ENCODE measurements at places on chromosomes 5 and 9. TPM values are rescaled to one million over a fixed set of nuclear protein-coding genes. Genes with fewer than 3 reads are reported as not detected.

PTGR1 gene
- 34.4 TPM for total RNA-seq

OTP gene
- not detected for total RNA-seq

GRCh38 chr5:83509540-83509939 lies 38.0 kb downstream of the VCAN start:
- DNase-seq = no peak

DNA sequence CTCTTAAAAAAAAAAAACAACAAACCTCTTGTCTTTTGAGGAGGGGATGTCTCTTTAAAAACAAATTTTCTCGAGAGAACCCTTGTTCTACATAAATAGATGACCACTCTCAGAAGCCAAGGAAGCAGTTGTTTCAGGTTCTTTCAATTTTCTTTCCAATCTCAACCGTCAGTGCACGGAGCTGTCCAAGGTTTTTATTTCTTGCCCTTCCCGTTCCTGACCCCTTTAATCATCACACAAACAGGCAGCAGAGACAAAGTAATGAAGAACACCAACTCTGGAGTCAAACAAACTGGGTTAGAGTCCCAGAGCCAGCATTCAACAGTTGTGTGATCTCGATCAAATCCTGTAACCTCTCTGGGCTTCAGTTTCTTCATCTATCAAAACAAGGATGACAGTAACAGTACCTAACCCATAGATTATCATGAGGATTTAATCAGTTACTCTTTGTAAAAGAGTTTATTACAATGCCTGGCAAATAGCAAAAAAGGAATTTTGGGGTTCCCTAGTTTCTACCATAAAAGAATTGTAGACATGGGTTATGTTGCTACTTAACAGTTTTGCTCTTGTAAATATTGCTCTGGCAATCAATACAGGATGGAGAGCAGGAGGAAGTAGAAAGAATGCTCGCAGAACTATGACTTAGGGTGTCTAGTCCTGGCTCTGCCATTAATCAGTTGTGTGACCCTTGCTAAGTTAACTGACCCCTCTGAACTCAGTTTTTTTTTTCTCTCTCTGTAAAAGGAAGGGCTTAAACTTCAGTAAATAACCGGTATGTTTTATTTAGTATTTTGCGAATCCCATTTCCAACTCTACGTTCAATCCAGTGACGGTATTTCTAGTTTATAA lies 1.0 kb upstream of the NIM1K start:
- no peak for DNase-seq

GRCh38 chr5:53019320-53019719 lies 30.2 kb downstream of the ITGA2 start:
- no peak for DNase-seq

DNA sequence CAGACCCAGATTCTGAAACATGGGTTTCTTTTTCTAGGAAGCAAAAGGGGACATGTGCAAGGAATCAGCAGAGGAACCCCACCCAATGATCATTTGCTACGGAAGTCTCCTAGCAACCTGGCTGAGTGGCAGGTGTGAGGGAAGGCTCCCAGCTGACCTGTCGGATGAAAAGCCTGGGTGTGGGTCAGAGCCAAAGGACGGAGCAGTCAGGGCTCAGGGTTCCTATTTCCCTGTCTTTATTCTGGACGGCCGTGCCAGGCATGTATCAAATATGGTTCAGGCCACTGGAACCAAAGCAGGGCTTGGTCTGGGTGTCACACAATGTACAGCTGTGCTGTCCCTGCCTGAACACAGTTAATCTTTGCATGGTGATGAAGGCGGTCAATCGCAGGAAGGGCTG lies 20.1 kb downstream of the STK10 start:
- no peak for DNase-seq

GRCh38 chr9:78038620-78039300 lies 7.1 kb upstream of the GNAQ start:
- no peak for DNase-seq
